A549 treated with DMSO at 1 μM for 4 hours (cell line): ENCODE measurements at places on chromosomes 5 and 9. TPM values are rescaled to one million over a fixed set of nuclear protein-coding genes. Genes with fewer than 3 reads are reported as not detected.

Gene MAMDC4
- total RNA-seq, result 1.8 to 5.4 TPM (median 4.1 TPM) in 5 replicates

Gene SNCAIP
- total RNA-seq, result 0.04 to 0.09 TPM in 2 of 5 replicates, not detected in the others

Gene NR6A1
- 1.7 to 2.0 TPM (median 1.9 TPM) in 5 replicates for total RNA-seq

Gene PRDM9
- total RNA-seq, result not detected in 5 replicates

Gene ANKRD31
- total RNA-seq, result 0.05 to 0.08 TPM (median 0.08 TPM) in 5 replicates

Gene FCN1
- not detected in 5 replicates for total RNA-seq

Gene IL9
- not detected in 5 replicates for total RNA-seq

Gene DIRAS2
- total RNA-seq, result 0.02 to 0.07 TPM in 2 of 5 replicates, not detected in the others

Gene OCLN
- total RNA-seq, result 11.7 to 16.0 TPM (median 12.9 TPM) in 5 replicates

Gene PCDHA6
- total RNA-seq, result 0.08 to 0.10 TPM (median 0.09 TPM) in 3 of 5 replicates, not detected in the others

Gene CYLC2
- total RNA-seq, result not detected in 5 replicates

Gene CDKN2B
- not detected in 5 replicates for total RNA-seq

Gene CCL19
- total RNA-seq, result not detected in 5 replicates
